ENCODE measurements at places on chromosomes 2 and 18. TPM values are rescaled to one million over a fixed set of nuclear protein-coding genes. Genes with fewer than 3 reads are reported as not detected.

Gene TTC27
- total RNA-seq: 23.1 TPM

Gene MC2R
- not detected for total RNA-seq

Gene MATN3
- 17.0 TPM for total RNA-seq

Gene NEU2
- not detected for total RNA-seq

Gene SERPINB4
- total RNA-seq: 0.09 TPM

Gene FOXI3
- total RNA-seq: 0.06 TPM

Gene ALPP
- total RNA-seq: 18.1 TPM

Gene LYG2
- not detected for total RNA-seq

Gene PCARE
- total RNA-seq: not detected

Gene NAGK
- 63.1 TPM for total RNA-seq

Gene CKAP2L
- 13.9 TPM for total RNA-seq

Gene SP140
- not detected for total RNA-seq

Gene FBXO36
- total RNA-seq: 0.93 TPM

Gene C2orf72
- total RNA-seq: 7.5 TPM
